Activated T-cell treated with anti-CD3 and anti-CD28 coated beads, Interleukin-2, amount 50 U/mL, for 72 hours (primary cell): ENCODE measurements at places on chromosomes 2 and 18.
A peak's percentile ranks its signal among the peaks of the same experiment; 100 is the strongest.

- H3K27ac ChIP-seq: no peak overlapping the region
- no peak overlapping the region for H3K4me3 ChIP-seq
- peaks cover 20% of the 10 kb centered on the region for H3K27me3 ChIP-seq
- no peaks in the 10 kb centered on the region for H3K4me1 ChIP-seq
Observed at GRCh38 chr2:75592030-75592429, 31.3 kb upstream of the EVA1A start.

DNA sequence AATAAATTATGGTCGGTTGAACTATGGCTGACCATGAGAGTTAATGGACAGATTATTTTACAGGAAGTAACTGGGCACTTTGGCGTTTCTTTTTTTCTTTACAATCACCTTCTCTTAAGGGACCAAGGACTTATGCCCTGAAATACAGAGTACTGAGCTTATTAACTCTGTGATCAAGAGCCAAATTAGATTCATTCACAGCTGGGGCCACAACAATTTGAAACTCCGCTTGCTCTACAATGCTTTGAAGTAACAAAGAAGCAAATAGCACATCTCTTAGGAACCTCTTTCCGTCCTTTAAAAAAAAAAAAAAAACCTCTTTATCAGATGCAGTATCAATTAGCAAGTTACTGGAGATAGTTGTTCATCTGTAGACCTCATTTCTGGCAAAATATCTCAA is 112.0 kb downstream of the LYPD6 start:
- peaks cover 14% of the 10 kb centered on the region for H3K27me3 ChIP-seq
- H3K36me3 ChIP-seq: no peaks in the 10 kb centered on the region
- no peaks in the 10 kb centered on the region for H3K4me1 ChIP-seq
- no peak for DNase-seq
- H3K4me3 ChIP-seq: no peak overlapping the region

GRCh38 chr2:102206666-102207341 is 20.0 kb downstream of the IL1RL2 start:
- H3K36me3 ChIP-seq: peaks cover 23% of the 10 kb centered on the region
- no peak for DNase-seq
- no peak overlapping the region for H3K4me3 ChIP-seq
- H3K4me1 ChIP-seq: no peaks in the 10 kb centered on the region
- H3K27ac ChIP-seq: no peak overlapping the region

DNA sequence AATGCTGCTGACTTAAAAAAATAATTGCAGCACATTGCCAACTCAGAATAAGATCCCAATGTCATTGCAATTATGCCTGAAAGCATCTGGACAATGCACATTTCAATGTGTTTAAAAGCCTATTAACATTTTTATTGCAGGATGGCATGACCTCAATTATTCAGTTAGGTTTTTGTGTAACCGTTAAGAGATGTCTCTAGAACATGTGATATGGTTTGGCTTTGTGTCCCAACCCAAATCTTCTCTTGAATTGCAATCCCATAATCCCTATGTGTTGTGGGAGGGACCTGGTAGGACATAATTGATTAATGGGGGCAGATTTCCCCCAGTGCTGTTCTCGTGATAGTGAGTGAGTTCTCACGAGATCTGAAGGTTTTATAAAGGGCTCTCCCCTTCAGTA is 43.2 kb upstream of the ZC3H15 start:
- no peak overlapping the region for H3K27ac ChIP-seq
- no peaks in the 10 kb centered on the region for H3K27me3 ChIP-seq
- DNase-seq: no peak
- H3K4me3 ChIP-seq: no peak overlapping the region

GRCh38 chr2:182883451-182883850 is 17.0 kb upstream of the FRZB start:
- H3K36me3 ChIP-seq: no peaks in the 10 kb centered on the region
- no peaks in the 10 kb centered on the region for H3K27me3 ChIP-seq
- no peak overlapping the region for H3K4me3 ChIP-seq
- no peak overlapping the region for H3K27ac ChIP-seq

DNA sequence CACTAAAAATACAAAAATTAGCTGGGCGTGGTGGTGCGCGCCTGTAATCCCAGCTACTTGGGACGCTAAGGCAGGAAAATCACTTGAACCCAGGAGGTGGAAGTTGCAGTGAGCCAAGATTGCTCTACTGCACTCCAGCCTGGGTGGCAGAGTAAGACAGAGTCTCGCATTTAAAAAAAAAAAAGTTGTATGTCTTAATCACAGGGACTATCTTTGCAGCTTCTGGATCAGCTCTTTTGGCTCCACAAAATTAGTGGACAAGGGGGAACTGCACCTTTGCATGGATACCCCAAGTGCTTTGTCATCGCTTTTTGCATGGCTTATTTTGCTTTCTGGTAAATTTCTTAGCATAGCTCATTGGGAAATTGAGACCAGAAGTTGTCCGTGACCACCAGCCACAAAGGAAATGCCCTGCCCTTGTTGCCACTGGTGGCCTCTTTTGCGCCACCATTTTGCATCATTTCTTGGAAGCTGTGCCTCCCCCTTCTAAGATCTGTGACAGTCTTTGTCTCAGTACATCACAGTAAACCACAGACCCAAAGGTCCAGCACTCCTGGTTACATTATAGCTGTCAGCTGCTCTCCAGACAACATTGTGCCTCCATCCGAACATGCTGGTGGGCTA is 43.9 kb upstream of the PCBP1 start:
- H3K27me3 ChIP-seq: no peaks in the 10 kb centered on the region
- peaks cover 38% of the 10 kb centered on the region for H3K4me1 ChIP-seq
- peak overlapping the region; percentile 67 for H3K4me3 ChIP-seq
- peak overlapping the region; percentile 94 for H3K27ac ChIP-seq

DNA sequence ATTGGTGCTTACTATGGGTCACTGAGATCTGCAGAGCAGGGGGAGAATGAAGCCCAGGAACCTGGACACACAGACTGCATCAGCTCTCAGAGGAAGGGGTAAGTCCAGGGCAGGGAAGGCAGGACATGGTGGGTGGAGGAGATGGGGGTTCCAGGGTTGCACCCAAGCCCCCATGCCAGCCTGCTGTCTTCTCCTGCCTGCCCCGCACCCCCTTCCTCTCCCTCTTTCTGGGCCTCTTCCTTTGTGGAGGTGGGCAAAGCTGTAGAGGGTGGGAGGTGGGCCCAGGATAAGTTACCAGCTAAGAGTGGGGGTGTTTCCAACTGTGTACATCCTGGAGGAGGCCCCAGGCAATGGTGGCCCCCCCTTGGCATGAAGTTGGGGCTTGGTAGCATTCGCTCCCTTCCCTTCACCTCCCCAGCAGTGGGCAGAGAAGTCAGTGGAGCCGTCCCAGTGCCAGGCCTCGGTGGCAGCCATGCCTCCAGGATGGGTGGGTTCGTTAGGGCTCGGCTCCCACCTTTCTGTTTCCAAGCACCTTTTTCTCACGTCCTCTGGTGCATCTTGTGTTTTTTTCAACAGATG is 132.2 kb downstream of the CLIP4 start:
- no peak overlapping the region for H3K4me3 ChIP-seq
- DNase-seq: no peak
- H3K4me1 ChIP-seq: no peaks in the 10 kb centered on the region

GRCh38 chr2:109239720-109240119 is 110.7 kb downstream of the SH3RF3 start:
- H3K4me3 ChIP-seq: no peak overlapping the region
- H3K4me1 ChIP-seq: peaks cover 8% of the 10 kb centered on the region
- H3K27me3 ChIP-seq: no peaks in the 10 kb centered on the region
- H3K36me3 ChIP-seq: no peaks in the 10 kb centered on the region
- no peak for DNase-seq

DNA sequence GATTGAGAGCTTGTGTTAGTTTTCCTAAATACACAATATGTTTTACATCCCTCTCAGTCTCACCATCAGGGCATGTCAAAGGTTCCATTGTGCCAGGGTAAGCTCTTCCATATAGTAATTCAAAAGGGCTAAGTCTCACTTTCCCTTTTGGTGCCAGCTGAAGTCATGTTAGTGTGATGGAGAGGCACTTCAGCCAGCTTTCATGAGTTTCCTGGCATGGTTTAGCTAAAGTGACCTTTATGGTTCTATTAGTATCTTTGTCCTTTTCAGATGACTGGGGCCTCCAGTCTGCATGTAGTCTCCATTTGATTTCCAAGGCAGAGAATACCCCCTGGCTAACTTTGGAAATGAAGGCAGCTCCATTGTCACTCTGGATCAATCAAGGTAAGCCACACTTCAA is 27.2 kb downstream of the NAT8 start:
- H3K36me3 ChIP-seq: no peaks in the 10 kb centered on the region
- no peak overlapping the region for H3K27ac ChIP-seq
- H3K27me3 ChIP-seq: no peaks in the 10 kb centered on the region
- no peak for DNase-seq
- no peak overlapping the region for H3K4me3 ChIP-seq

DNA sequence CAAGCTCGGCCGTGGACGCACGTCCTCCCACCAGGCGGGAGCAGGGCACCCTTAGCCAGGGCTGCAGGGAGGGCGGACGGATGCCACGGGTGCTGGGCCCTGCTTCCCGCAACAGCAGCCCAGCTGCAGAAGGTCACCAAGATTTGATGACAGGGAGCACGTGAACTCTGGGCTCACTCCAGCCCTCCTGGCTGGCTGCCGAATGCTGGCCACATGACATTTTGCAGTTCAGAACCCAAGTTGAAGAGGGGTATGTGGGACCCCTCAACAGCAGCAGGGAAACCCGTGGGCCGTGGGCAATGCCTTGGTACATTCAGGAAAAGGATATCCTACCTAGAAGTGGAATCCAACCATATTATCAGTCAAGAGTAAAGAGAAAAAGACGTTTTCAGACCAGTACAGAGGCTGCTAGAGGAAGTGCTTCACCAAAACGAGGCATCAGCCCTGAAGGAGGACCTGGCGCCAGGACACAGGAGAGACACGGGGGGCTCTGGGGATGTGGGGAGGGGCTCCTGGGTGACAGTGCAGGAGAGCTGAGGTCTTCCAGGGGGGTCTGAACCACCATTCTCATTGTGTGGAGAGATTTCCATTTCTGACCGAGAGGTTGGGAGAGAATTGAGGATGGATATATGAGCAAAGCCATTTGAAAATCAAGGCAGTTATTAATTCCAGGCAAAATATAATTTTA is 107.4 kb upstream of the CTDP1 start:
- peaks cover 11% of the 10 kb centered on the region for H3K36me3 ChIP-seq
- no peak overlapping the region for H3K4me3 ChIP-seq
- H3K27me3 ChIP-seq: peaks cover 7% of the 10 kb centered on the region
- H3K27ac ChIP-seq: no peak overlapping the region
- H3K4me1 ChIP-seq: peaks cover 24% of the 10 kb centered on the region
- DNase-seq: no peak

DNA sequence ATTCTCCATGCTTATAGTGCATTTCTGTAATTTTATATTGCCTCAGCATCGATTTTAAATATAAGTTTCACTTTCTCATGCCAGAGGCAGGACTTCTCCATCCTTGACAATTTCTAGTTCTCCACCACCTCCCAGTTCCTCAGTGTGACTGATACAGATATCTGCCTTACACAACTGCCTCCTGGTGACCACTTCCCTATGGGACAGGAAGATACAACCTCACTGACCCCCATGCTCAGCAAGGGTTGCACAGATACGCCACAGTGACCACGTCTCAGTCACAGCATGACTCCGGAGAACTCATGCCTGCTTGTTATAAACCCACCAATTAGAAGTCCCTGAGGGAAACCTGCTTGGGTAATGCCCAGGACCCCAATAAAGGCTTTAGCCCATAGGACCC is 284.0 kb upstream of the MC4R start:
- H3K4me1 ChIP-seq: no peaks in the 10 kb centered on the region
- H3K27me3 ChIP-seq: no peaks in the 10 kb centered on the region
- no peak for DNase-seq
- no peak overlapping the region for H3K27ac ChIP-seq
- no peak overlapping the region for H3K4me3 ChIP-seq

GRCh38 chr2:237025090-237025865 is 60.4 kb upstream of the COPS8 start:
- H3K27me3 ChIP-seq: no peaks in the 10 kb centered on the region
- H3K36me3 ChIP-seq: no peaks in the 10 kb centered on the region
- DNase-seq: no peak
- H3K4me3 ChIP-seq: no peak overlapping the region

DNA sequence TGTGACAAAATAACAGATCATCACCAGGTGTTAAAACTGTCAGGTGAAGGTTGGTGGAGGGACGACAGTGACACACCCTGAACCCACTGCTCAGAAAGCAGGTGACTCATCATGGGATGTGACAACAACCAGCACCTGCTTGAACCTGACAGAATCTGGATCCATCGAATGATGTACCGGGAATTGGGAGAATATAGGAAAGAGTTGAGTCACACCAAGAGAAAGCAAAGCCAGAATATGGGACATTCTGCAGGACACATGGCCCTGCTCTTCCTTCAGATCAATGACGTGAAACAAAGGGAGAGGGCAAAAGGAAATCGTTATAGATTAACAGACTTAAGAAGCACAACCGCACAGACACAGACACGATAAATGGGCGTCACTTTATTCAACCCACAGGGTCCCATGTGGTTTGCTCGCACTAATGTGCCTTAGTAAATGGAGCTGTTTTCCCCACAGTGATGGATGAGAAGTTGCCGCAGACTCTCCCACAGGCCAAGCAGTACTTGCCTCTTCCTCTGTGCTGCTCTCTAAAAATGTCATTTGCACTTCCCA is 100.1 kb downstream of the CRACDL start:
- H3K4me3 ChIP-seq: peak overlapping the region; percentile 46
- no peak overlapping the region for H3K27ac ChIP-seq
- no peaks in the 10 kb centered on the region for H3K27me3 ChIP-seq

DNA sequence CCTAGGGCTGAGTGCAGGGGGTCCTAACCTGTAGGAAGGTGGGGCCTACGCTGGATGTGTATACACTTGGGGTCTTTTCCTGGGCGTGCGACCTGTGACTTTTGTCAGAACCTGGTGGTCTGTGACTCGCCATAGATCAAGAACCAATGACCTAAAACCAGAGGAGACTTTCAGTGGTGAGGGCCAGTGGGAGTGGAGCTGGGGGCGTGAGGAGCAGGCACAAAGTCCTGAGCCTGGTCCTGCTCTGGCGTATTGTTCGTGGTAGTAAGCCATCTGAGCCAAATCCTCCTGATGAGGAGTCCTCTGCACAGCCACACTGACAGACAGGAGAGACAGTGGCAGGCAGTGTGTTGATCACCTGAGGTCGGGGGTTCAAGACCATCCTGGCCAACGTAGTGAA is 8.9 kb downstream of the INPP4A start:
- peaks cover 95% of the 10 kb centered on the region for H3K4me1 ChIP-seq
- H3K27me3 ChIP-seq: no peaks in the 10 kb centered on the region
- DNase-seq: no peak
- peaks cover 5% of the 10 kb centered on the region for H3K36me3 ChIP-seq

DNA sequence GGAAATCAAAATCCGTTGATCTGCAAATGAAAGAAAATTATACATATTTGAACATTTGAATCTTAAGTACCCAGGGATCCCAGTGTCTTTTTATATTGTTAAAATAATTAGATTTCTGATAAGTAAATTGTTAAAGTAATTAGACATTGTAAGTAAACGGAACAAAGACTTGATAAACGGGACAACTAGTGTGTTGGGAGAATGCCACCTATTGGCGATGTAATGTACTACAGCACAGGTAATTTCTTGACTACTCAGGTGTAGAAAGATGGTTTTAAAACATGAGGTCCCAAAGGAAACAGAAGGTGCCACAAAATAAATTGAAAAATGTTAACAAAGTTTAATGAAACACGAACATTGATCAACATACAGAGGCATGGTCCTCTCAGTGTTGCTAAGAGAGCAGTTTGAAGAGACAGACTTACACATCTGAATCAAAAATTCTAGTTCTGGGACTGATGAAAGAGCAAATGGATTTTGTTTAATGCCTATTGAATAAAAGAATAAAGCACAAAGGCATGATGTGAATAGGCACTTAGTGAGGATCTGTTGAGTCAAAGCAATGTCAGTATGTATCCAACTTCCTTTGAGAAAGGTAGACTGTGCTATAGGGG is 103.4 kb upstream of the RASGRP3 start:
- no peaks in the 10 kb centered on the region for H3K36me3 ChIP-seq
- no peaks in the 10 kb centered on the region for H3K27me3 ChIP-seq
- no peak overlapping the region for H3K4me3 ChIP-seq
- DNase-seq: peak; percentile 31
